Stimulated activated CD4-positive, alpha-beta T cell treated with anti-CD3 and anti-CD28 coated beads, Interleukin-15, amount 100 ng/mL, for 1 hour (primary cell): ENCODE measurements at places on chromosomes 4 and X.

DNA sequence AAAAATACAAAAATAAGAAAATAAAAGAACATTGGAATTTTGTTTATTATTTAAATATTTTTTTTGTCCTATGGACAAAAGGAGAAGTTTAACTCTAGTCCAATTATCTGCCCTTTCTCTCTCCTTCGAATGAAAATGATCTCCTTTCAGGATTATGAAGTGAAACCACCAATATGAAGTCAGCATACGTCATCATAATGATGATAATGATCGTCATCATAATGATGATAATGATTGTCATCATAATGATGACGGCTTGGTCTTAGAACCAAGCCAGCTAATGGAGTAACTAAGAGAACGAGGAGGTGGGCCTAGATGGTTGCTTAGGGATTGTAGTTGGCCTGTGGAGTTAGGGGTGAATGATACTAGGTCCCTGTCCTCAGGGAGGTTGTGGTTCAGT, 21.9 kb upstream of the LINC00632 start:
- no peak for DNase-seq

DNA sequence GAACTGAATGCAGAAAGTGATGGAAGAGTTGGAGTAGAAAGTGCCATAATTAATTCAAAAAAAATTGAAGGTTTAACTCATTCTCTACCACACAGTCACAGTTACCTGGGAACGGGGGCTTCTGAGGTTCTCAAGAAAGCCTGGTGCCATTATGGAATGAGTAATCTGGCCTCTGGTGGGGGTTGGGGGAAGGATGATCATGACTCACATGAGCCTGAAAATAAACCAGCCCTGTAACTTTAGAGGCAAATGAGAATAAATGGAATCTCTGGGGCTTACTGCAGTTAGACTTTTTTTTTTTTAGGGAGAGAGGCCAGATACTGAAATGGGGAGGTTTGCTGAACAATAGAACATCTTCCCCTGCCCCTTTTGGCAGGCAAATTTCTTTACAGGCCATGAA, 55.3 kb downstream of the SOD3 start:
- no peak for DNase-seq

GRCh38 chr4:19557161-19557560, 694.5 kb upstream of the SLIT2 start:
- no peak for DNase-seq

GRCh38 chr4:67092351-67092750, 453.0 kb downstream of the CENPC start:
- DNase-seq: no peak

DNA sequence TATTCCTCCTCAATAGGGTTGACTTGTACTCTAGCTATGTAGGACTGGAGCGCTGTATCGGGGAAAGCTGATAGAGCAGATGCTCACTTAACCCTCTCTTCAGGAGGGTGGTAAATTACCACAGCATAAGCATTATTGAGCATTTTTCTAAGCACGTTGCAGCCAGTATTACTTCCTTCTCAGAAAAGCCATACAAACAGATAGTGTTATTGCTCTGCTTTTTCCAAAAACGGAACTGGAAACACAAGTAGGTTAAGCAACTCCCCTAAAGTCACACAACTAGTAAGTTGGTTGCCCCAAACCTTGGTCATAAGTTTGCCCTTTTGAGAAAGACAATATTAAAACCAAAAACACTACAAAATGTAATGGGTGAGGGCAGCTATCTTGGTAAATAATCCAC, 73.9 kb downstream of the REELD1 start:
- no peak for DNase-seq
